CD4-positive, alpha-beta T cell treated with Interleukin-1 beta for 1 hour (primary cell): ENCODE measurements at places on chromosomes 1 and 21.
A peak's percentile ranks its signal among the peaks of the same experiment; 100 is the strongest.

DNA sequence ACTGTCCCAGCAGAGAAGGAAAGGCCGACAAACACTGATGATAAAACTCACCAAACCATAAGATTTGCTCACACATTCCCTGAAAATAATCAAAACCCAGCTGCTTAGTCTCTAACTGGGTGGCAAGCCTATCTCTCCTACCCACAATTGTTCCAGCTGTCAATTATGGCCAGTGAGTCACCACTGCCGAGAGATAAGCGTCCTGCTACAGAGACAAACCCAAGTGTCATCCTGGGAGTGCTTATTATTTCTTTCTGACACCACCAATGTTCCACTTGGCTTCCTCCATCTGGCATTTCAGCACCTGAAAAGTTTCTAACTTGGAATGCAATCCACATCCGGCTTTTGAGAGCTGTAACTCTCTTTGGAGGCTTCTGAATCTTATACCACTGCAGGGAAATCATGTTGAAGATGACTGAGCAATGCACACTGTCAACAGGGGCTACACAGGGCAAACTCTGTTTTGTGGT is 51.5 kb upstream of the VAV3 start:
- DNase-seq = no peak

DNA sequence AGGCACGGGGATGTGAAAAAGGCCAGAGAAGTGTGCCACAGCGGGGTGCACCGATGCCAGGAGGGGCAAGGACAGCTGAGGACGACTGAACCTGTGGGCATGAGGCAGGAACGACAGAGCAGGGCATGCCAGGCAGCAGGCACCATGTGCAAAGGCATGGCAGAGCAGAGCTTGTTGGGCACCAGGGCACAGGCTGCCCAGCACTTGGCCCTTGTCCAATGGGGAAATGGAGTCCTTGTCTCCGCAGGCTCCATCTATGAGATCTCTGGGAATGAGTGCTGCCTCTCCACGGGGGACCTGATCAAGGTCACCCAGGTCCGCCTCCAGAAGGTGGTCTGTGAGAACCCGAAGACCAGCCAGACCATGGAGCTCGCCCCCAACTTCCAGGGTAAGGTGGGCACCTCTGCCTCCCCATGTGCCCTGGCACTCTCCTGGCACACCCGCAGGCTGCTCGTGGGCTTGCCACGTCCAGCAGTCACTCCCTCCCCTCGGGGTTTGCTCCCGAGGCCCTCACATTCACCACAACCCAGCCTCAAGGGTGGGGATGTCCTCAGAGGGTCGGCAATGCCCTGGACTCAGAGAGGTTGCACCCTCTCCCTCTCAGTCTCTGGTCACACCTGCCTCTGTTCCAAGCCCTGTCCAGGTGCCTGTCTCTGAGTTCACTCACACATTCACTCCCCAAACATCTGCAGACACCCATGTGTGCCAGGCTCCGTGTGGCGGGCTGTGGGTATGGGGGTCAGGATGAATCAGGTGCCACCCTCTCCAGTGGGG is 4.2 kb downstream of the THEMIS2 start:
- no peak for DNase-seq

DNA sequence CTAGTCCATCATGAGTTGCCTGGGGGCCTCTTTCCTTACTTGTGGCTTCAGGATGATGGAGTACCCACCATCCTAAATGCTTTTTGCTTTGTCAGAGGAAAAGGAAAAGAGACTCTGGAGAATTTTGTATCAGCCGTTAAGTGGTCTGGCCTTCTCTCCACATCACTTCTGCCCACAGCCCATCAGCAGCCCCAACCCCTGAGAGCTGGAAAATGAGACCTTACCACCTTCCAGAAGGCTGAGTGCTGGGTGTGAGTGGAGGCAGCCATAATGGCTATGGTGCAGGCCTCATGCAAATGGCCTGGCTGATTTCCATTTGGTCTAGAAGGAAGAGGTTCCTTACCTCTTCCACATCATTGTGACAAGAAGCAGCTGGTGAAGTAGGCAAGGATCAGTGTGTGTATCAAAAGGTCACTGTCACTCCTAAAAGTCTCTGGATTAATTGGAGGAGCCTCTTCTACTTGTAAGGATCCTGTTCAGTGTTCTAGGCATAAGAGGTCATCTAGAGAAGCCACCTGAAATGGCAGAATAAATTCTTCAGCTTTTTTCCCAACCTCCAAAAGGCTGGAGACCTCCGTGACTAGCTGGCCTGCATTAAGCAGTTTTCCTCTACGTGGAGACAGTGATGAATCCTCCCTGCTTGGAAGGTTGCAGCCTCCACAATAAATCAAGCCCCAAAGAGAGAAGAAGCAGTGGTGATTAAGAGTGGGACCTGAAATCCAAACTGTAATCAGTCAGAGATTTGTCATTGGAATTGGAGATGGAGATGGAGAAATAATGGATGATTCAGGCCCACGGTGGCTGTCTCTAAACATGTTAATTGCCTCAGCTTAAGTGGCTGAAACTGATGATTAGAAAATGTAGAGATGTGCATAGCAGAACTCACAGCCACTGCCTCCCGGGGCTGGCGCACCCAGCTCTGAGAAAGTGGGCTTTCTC is 111.5 kb downstream of the CNIH3 start:
- no peak for DNase-seq

- no peak for DNase-seq
These were observed 1061.4 kb downstream of the MRPL39 start for GRCh38 chr21:24545807-24546361.

DNA sequence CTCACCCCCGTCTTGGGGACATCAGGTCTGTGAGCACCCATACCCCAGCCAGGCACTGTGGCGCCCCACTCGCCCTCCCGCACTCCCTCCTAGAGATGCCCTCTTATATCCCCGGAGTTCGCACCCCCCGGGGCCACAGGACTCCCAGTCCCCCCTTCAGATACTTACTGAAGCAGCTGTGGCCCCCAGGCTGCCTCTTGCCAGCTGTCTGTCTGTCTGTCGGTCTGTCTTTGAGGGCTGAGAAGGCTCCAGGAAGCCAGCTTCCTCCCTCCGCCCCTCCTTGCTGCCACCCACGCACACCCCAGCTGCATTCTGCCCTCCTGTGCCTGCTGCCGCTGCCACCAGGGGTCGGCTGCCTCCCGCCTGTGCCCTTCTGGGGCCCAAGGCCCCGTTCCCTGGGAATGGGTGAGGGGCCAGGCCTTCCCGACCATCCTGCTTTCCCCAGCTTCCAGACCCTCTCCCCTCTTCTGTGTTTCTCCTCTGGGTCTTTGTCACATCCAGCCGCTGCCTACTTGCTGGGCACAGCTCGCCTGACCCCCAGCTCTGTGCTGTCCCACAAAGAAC is at the start of gene PTPN7:
PTPN7 (minus strand) TSS at position 226 of the 564 bp plus-strand sequence. CDS start 1,200 bp downstream, outside the sequence.
- DNase-seq = peak; percentile 80

- DNase-seq = peak; percentile 46
These were observed 778 bp downstream of the EVI5 start for GRCh38 chr1:92784021-92784638.

DNA sequence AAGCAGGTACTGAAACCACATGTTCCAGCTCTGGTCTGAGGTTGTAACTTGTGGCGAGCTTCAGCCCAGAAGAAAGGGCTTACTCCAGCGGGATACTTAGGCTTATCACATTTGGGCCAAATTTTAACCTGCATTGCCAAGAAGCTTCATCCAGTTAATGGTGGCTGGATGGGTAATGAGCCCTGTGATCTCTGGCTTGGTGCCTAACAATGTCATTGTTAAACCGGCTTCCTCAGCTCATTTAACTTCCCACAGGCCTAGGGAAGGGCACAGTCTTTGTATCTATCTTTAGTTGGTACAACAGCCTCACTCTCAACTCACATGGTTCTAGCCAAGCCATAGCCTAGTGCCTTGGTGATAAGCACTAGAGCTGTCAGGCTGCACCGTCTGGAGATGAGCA is 43.6 kb upstream of the CCDC190 start:
- DNase-seq = no peak

GRCh38 chr1:183331091-183331742 is 87.0 kb downstream of the NMNAT2 start:
- no peak for DNase-seq

GRCh38 chr21:36323032-36323431 is 3.0 kb downstream of the MORC3 start:
- DNase-seq = peak; percentile 8

- DNase-seq = no peak
These were observed 25.2 kb upstream of the PLA2G2C start for GRCh38 chr1:20211511-20211931.

- no peak for DNase-seq
These were observed 375.9 kb downstream of the PTBP2 start for GRCh38 chr1:97097404-97097925.

DNA sequence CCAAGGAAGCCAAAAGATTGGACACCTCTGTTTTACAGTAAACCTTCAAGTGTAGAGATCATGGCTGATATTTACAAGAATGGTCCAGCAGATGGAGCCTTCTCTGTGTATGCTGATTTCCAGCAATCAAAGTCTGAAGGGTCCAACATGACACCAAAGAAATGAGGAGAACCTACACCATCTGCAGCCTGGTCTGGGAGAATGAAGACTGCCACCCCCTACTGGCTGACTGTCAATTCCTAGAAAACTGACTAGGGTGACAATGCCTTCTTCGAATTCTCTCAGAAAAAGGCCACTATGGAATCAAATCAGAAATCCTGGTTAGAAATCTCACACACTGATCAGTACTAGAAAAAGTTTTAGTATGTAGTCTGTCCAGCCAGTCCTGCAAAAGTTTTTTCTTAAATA is 83.3 kb downstream of the CDC42BPA start:
- no peak for DNase-seq

GRCh38 chr1:205545001-205545919 is 40.8 kb downstream of the CDK18 start:
- no peak for DNase-seq

DNA sequence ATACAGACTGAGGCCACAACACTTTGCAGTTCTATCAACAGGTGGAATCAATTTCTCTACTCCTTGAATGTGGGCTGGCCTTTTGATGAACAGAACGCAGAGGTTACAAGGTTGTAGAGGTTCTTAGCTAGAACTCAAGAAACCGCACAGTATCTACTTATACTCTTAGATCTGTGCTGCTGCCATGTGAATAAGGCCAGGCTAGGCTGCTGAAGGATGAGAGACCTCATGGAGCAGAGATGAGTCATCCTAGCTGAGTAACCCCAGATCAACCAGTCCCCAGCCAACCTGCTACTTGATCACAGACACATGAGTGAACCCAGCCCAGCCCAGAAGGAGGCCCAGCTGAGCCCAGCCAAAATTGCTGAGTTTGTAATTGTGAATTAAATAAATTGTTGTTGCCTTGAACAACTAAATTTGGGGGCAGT is 35.3 kb upstream of the BCAR3 start:
- no peak for DNase-seq

- peak; percentile 42 for DNase-seq
These were observed 8.0 kb downstream of the ELOA start for GRCh38 chr1:23751050-23751814.

DNA sequence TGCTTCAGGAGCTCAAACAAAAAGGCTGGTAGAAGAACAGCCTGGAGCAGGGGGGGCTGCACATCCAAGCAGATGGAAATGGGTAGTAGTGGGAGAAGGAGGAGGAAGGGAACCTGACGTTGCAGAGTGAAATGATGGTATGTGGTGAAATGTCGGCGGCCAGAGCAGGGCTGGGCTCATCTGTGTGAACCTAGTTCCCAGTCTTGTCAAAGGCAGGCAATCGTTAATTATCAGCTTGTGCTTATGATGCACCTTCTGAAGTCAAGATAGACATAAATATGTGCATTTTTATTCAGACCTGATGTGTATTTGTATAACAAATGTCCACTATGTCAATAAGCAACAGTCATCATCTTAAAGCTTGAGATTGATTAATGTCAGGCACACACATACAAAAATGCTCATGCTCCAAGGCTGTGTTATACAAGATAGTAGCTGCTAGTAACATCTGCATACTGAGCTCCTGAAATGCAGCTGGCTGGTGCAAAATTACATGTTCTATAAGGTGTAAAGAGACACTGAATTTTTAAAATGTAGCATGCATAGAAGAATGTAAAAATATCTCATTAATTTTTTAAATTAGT is 10.6 kb upstream of the ATP6V1G3 start:
- no peak for DNase-seq

DNA sequence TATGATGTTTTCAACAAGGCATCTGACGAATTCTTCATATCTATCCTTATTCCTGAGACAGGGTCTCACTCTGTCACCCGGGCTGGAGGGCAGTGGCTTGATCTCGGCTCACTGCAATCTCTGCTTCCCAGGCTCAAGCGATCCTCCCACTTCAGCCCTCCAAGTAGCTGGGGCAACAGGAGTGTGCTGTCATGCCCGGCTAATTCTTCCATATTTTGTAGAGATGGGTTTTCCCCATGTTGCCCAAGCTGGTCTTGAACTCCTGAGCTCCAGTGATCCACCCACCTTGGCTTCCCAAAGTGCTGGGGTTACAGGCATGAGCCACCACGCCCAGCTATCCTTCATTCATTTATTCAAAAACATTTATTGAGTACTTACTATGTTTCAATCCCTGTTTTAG is 8.0 kb downstream of the YY1AP1 start:
- DNase-seq = no peak

DNA sequence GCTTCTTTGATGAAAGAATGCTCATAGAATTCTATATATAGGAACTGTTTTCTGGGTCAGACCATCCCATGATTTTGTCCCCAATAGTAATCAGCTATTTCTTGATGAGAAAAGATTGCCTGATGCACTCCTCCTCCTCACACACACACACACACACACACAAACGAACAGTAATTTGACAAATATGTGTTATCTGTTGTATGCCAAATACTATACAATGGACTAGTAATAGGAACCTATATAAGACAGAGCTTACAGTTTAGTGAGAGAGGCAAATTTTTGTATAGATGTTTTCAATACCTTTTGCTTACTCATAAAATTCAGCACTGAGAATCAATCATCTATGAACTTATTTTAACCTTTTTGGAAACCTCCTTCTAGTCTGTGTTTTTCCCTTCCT is 76.8 kb downstream of the PLA2G4A start:
- no peak for DNase-seq

- DNase-seq = peak; percentile 32
These were observed 19.2 kb downstream of the PTTG1IP start for GRCh38 chr21:44854391-44854663.
